M059J (cell line): ENCODE measurements at places on chromosomes 16 and 17. TPM values are rescaled to one million over a fixed set of nuclear protein-coding genes. Genes with fewer than 3 reads are reported as not detected.

GRCh38 chr17:74119049-74119580 lies 84.4 kb upstream of the RPL38 start:
- DNase-seq = no peak

GRCh38 chr17:39429600-39429999 lies 21.5 kb downstream of the MED1 start:
- DNase-seq = no peak

DNA sequence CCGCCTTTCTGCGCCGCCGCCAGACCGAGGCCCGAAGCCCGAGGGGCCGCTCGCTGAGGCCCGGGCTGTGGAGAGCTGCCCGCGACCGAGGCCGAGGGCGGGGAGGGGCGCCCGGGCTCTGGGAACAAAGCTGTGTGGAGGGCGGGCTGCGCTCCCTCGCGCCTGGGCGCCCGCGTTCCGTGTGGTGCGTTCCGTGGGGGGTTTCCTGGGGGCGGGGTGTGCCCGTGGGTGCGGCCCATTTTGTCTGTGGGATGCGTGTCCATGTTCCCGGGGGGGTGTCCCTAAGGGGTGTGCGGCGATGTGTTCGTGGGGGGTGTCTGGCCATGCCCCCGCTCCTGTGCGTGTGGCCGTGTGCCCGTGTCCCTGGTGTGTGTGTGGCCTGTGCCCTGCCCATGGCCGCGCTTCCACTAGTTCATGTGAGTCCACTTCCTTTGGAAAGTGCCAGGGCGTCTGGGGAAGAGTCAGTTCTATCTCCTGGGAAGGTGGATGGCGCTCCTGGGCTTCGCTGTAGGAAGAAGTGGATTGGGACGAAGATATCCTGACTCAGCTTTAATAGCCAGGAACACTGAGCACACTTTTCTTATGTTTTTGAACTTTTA lies 520 bp downstream of the JPT2 start:
- peak; percentile 63 for DNase-seq

DNA sequence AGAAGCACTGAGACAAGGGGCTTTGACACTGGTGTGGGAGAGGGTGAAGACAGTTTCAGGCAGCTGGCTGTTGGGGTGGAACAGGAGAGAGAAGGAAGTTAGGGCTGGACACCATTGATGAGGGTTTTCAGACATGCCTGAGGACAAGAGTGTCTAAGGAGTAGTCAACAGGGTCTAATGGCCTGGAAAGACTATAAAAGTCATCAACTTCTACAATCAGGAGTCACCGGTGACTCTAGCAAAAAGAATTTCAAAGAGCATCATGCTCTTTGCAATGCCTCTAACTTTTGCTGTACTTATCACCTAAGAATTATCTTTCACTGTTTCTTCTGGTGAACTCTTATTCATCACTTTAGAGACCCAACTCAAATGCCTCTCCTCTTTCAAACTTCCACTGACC lies 213.9 kb downstream of the C16orf78 start:
- DNase-seq = no peak

GRCh38 chr16:67432506-67432890 lies 1.6 kb downstream of the HSD11B2 start:
- no peak for DNase-seq

DNA sequence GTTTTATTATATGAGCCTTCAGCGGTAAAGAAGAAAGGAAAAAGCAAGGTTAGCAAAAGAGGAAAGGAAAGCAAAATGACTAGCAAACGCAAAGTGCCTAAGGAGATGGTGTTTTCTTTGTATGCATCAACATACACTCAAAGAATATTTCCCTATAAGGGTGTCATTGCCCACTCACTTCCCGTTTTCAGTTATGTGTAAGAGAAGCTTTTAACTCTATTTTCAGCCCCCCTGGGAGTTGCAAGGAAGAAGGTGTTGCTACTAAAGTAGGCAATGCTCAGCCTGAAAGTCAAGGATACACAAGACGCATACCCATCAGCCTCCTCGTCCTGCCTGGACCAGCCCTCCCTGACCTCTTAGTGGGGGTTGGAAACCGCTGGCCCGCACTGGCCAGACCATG lies 267.7 kb upstream of the ZFHX3 start:
- no peak for DNase-seq

DNA sequence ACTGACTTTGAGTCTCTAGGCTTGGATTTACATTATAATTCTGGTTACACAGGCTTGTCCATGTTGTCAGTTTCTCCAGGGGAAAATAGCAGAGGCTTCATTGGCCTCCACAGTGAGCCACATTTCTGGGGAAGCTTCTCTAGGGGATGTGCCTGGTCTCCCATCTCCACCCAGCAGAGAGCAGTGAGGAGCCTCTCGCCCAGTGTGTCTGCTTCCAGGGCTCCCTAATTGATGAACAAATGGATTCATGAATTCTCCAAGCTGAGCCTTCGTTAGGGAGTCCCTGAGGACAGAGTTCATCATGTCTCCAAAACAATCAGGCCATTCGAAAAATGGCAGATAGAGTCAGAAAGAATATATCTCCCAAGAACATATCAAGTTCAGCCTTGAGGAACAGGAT lies 162.4 kb upstream of the TOX3 start:
- DNase-seq = no peak

DNA sequence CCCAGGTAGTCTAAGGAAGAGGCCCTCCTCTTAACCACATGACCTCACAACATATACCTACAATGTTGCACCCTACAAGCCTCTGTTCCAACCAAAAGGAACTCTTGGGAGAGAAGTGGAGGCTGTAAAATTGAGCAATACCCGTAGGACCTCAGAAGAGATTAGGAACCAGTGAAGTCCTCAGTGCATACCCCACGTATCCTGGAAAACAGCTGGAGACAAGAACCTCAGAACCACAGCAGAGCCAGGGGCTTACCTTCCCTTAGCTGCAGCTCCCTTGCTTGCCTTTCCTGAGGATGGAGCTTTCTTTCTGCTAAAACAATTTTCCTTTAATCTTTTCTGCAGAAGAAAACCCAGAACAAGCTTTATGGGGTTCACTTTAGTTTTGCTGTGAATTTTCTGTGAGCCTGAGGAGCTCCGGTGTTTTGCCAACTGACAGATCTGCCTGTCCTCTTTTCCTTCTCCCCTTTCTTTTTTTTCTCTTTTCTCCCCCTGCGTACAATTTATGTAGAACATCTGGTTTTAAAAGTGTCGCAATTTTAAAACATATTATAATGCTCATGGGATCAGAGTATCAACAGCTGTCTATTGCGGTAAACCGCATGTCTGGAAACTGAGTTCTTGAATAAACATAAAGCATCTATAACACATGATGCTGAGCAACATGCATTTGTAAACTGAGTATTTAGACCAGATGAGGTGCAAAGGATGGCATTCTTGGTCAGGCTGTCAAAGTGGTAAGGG lies 226.4 kb upstream of the MAF start:
- DNase-seq = no peak

DNA sequence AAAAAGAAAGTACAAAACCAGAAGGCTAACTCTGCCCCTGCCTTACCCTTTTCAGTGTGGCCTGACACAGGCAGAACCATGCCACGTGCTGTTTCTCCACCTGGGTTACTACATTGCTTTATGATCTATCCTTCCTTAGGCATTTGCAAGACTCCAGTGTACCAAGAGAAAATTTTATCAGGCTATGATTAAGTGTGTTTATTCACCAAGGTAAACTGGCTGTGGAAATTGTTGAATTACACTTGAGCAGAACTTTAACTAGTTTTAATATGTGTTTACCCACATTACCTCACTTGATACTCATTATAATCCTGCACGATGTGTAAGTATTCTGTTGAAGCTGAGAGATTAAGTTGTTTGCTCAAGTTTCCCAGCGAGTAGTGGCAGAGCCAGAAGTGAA lies 129.7 kb upstream of the MYOCD start:
- DNase-seq = no peak

GRCh38 chr17:30302241-30302640 lies 10.5 kb upstream of the BLMH start:
- peak; percentile 37 for DNase-seq

- no peak for DNase-seq
Observed at GRCh38 chr16:46875243-46875642, 8.9 kb upstream of the GPT2 start.

GRCh38 chr16:23538919-23539278 lies 18.3 kb downstream of the EARS2 start:
- no peak for DNase-seq

- DNase-seq = no peak
Observed at GRCh38 chr16:74922150-74923138, 62.5 kb downstream of the WDR59 start.

GRCh38 chr17:55763856-55764255 lies 13.0 kb downstream of the PCTP start:
- DNase-seq = no peak

DNA sequence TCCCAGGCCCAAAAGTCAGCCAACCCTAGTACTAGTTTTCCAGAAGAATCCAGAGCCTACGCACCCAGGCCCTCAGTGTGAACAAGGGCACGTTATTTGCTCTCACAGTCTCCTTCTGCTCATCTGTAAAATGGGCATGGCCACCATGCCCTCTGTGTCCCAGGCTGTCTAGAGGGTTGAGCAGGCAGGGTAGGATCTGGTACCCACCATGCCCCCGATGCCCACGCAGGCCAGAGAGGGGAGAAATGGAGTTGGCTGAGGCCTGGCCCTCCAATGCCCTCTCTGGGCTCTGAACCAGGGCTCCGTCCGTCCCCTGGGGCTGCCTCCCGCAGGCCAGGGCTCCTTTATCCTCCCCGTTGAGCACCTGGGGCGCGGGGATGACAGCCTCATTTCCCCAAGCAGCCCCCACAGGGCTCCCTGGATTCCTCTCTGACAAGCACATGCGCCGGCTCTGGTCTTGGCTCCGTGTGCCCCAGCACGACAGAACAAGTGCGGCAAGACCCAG lies 9.1 kb upstream of the BAHCC1 start:
- no peak for DNase-seq

DNA sequence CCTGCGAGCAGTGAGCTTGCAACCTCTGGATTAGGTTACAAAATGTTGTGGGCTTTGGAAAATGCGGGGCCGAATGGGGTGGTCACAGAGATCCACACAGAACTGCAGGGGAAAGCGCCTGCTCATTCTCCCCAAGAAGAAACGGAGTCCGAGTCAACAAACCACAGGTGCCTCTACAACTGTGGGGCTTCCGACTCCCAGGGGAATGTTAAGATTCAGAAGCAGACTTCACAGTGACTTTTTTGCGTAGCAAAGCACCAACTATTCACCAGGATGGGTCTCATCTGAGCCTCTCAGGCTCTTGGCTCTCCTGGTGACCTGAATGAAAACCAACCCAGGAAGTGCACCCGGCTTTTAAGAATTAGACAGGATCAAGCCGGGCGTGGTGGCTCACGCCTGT lies 33.7 kb downstream of the NUBP1 start:
- DNase-seq = no peak

DNA sequence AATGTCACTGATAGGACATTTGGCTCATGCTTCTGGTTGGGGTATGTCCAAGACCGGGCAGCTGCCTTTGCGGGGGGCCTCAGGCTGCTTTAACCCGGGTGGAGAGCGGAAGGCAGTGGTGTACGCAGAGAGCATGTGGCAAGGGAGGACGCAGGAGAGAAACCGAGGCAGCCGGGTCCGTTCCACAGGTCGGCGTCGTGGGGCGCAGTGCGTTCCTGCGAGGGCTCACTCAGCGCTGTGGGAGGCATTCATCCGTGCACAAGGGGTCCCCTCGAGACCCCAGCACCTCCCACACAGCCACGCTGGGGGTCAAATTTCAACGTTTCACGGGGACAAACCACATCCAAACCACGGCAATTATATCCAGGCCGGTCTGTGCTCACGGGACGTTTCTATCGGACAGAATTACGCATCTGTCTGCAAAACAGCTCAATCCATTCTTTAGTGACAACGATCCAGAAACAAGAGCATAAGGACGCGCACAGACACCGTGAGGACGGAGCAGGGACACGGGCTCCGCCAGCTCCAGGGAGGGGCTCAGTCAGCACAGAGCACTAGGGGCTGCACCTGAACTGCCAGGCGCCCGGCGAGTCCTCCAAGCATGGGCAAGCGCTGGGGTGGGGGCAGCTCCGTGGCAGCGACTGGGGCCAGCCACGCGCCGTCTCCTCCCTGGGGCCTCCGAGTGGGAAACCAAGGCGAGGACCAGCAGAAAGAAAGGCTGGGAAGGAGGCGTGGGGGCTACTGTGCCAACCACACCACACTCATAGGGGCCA lies 108.4 kb upstream of the METRNL start:
- DNase-seq = no peak

- DNase-seq = no peak
Observed at GRCh38 chr16:60459463-60459862, 1576.8 kb downstream of the CDH8 start.

GRCh38 chr17:8397636-8398035 lies at the start of gene RNF222:
Gene RNF222, minus strand, starts transcription at chr17:8397827. Its CDS starts 4,366 bp downstream, at chr17:8393461.
- DNase-seq = no peak

DNA sequence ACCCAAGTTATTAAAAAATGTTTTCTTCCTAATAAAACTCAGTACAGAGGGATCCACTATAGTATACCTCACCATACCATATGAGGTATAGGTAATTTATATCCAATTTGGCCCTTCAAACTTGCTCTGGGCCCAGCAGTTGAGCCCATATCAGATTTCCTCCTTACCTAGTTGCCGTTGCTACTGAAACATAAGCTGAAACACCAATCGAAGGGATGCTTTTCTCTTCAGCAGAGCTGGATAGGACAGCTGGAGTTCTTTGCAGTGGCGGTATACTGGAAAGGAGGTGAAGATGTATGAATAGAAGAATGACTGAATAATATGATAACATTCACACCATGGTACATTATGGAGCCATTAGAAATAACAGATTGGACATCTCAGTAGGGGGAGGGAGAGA lies 42.7 kb downstream of the TNRC6C start:
- no peak for DNase-seq

- DNase-seq = peak; percentile 57
Observed at GRCh38 chr16:66270333-66270927, 96.1 kb upstream of the CDH5 start.

DNA sequence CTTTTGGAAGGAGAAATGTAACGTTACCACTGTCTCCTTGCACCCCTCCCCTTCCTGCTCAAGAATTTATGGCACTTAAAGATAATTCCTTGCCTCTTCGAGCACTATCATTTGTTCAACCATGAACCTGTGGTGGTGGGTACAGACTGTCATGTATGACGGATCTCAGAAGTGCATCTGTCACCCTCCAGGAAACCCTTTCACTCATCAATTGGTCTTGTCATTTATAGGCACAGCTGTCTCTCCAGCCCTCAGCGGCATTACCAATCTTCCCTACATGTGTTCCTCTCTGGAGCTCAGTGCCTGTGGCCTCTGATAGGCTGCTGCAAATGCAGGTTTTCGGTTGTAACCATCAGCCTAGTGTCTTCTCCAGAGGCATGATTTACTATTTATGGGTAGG lies 15.0 kb downstream of the CNTNAP4 start:
- DNase-seq = no peak

GRCh38 chr17:73679476-73679875 lies 35.2 kb upstream of the SDK2 start:
- no peak for DNase-seq

Gene SPIRE2
- 1.1 and 2.3 TPM in 2 replicates for total RNA-seq

Gene GALK1
- 20.4 and 31.6 TPM in 2 replicates for total RNA-seq

Gene CTF1
- total RNA-seq = 0.42 TPM in 1 of 2 replicates, not detected in the other

Gene HOXB3
- total RNA-seq = 10.2 and 15.4 TPM in 2 replicates

Gene MYOCD
- 1.5 and 1.8 TPM in 2 replicates for total RNA-seq

Gene MARVELD3
- not detected in 2 replicates for total RNA-seq

Gene NPIPA8
- 7.4 and 17.5 TPM in 2 replicates for total RNA-seq

Gene PROCA1
- 0.84 and 1.3 TPM in 2 replicates for total RNA-seq

Gene SLC35G6
- total RNA-seq = not detected in 2 replicates

Gene GJC1
- 7.6 and 19.5 TPM in 2 replicates for total RNA-seq

Gene SOST
- not detected in 2 replicates for total RNA-seq

Gene FTSJ3
- 59.4 and 98.1 TPM in 2 replicates for total RNA-seq

Gene ZSCAN10
- total RNA-seq = not detected in 2 replicates

Gene G6PC1
- total RNA-seq = not detected in 2 replicates

Gene KCNJ12
- 0.17 and 0.22 TPM in 2 replicates for total RNA-seq

Gene CMTM2
- not detected in 2 replicates for total RNA-seq

Gene NACA2
- not detected in 2 replicates for total RNA-seq
